ENCODE measurements at places on chromosomes 2 and 18.

DNA sequence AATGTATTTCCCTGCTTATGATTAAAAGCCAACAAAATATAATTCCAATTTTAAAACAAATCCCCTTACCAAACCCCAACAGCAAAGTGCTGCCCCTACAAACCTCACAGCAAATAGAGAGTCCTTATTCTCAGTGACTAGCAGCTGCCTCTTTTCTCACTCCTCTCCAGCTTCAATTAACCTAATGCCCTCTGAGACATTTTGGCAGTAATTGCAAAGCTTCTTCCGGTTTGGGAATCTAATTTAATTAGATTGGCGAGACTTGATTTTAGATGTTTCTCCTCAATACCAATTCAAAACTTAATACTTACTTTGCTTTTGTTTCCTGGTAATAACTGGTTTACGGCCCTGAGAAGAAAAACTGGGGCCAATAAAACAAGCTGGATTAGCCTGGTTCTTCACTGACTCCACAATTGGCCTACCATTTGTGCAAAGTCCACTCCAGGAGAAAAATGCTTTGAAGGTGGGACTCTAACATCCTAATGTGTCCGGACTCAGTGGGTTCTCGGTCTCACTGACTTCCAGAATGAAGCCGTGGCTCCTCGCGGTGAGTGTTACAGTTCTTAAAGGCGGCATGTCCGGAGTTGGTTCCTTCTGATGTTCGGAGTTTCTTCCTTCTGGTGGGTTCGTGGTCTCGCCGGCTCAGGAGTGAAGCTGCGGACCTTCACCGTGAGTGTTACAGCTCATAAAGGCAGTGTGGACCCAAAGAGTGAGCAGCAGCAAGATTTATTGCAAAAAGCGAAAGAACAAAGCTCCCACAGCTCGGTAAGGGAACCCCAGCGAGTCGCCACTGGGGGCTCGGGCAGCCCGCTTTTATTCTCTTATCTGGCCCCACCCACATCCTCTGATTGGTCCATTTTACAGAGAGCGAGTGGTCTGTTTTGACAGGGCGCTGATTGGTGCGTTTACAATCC is 52.8 kb downstream of the SLC35F5 start:
- no peak for DNase-seq

- no peak for DNase-seq
Measured at GRCh38 chr2:24054366-24055010, 4.9 kb downstream of the FKBP1B start.

GRCh38 chr2:11764920-11765319 is 18.5 kb downstream of the LPIN1 start:
- DNase-seq = no peak

DNA sequence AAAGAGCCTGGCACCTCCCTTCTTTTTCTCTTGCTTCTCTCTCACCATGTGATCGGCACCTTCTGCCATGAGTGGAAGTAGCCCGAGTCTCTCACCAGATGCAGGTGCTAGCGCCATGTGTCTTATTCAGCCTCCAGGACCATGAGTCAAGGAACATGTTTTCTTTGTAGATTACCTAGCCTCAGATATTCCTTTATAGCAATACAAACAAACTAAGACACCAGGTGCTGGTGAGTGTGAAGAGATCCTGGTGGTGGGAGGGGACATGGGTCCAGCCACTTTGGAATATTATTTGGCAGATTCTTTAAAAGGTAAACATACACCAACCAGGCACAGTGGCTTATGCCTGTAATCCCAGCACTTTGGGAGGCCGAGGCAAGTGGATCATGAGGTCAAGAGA is 5.9 kb upstream of the USP40 start:
- no peak for DNase-seq

- no peak for DNase-seq
Measured at GRCh38 chr2:203361495-203361894, 33.3 kb downstream of the ABI2 start.

DNA sequence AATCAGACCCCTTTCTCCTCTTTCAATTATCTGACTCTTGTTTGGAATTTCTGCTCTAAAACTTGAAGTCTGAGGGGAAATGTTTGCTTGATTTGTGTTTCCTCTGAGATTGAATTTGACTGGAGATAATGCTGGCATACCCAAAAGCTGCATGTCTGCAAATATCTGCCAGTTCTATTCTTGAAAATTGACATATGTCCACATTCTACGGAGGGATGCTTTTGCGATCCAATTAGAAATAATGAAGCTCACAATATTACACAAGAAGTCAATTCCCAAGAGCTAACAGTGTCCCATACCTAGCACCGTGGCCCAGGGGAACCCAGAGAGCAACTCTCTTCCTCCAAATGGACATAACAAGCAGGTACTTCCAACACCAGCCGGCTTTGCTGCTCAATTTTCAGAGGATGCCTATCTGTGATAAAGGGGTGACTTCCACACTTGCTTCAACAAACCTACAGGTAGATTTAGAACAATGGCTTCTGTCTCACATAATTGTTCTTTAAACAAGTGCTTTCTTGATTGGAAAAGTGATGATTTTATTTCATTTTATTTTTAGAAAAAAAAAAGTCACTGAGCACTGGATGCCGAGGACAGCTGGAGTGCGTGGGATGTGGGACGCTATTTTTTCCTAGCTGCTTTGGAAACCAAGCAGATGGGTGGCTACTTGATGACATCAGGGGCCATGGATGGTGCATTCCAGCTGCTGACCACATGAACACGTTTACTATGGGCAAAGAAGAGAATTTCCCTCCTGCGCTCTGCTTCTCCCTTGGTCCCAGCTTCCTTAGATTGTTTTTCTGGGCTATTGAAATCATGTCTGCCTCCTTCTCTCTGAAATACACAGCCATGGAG is 488.9 kb downstream of the RNF144A start:
- no peak for DNase-seq

DNA sequence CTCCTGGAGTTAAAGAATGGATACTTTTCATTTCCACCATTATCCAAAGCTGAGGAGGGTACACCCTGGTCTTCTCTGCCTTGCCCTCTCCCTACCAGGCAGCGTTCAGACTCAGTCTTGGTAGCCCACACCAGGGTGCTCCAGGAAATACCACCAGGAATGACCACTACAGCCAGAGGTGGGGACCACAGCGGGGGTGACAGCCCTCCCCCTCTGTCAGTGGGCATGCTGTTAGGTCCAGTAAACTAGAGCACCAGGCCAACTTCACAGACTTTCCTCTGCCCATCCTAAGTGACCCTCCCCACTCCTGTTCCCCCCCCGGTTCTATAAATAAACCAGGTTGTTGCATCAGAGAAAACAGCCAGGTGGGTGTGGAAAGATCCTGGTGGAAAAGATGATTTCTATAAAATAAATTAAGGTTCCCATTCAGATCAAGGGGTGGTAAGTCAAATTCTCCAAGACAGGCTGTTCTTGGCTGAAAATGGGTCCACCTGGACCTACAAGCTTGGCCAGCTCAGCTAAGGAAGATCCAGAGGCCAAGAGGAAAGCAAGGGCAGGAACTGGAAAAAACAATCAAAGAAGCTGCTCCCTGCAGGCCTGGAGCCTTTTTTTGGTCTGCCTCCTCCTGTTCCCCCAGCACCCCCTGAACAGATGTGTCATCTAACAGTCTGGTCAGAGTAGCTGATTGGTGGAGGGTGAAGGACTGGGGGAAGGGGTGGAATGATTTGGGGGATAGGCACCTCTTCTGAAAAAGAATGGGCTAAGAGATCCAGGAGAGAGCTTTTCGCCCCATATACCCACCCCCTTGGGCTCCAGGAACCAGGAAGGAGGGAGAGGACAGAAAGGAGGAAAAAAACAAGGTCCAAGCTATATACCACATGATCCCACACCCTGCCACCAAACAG is 2.3 kb downstream of the RAB11FIP5 start:
- DNase-seq = no peak

DNA sequence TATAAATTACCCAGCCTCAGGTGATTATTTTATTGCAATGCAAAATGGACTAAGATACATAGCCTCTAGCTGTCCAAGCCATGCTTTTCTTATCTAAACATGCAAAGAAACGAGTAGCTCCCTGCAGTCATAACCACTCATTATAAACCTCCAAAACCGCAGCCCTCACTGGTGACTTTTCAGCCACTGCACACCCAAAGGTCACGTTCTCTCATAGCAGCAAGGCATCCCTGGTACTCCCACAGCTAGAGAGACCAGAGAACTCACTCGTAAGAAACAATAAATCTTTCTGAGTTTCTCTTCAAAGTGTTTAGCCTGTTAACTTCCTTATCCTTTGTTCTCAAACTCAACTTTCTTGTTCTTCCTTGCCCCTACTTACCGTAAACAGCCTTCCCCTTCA is 28.5 kb upstream of the RALBP1 start:
- no peak for DNase-seq

DNA sequence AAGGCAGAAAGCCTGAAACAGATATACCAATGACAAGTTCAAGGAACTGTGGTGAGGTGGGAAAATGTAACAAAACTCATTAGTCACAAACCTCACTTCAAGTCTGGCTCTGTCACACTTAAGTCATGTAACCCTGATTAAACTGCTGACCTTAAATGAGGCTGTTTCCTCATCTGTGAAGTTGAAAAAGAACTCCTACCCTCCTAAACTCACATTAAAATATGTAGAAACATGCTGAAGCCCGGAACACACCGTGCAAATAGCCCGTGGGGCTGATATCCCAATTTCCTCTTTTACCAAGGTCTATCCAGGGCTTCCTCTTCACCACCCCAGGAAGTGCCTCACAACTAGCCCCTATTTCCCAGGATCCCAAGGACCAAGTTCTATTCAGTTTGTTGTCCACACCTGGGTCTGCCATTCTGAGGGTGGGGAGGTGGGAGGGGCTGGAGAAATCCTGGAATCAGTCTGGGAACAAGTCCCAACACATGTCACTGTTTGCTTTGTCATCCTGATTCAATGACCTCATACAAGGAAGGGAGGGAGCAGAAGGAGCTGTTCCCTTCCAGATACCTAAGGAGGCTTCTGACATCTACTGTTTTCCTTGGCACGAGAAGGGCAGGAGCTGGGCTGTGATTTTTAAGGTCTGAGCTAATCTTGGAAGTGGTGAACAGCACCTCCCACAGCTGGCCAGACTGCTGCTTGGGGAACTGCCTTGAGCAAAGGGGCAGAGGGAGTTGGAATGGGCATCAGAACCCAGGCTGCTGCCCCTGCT is 42.3 kb downstream of the SLC4A1AP start:
- no peak for DNase-seq

- no peak for DNase-seq
Measured at GRCh38 chr2:172211512-172211911, 108.8 kb upstream of the DLX2 start.

- no peak for DNase-seq
Measured at GRCh38 chr2:195706161-195706900, 49.3 kb downstream of the SLC39A10 start.

DNA sequence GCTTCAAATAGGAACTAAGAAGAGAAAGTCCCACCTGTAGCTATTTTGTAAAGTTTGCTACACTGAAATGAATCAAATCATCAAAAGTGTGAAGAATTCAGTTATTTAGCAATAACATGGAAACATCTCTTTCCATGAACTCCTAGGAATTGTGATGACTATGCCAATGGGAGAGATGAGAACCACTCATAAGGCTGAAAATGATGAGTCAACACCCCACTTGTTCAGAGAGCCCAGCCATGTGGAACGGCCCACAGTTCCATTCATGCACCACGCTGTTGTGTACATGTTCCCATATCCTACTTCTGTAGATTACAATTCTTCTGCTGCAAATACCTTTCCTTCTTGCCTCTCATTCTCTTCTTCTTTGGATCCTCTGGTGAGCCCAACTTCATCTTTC is 645.5 kb upstream of the ID2 start:
- no peak for DNase-seq

GRCh38 chr2:138930571-138930970 is 150.4 kb upstream of the NXPH2 start:
- no peak for DNase-seq

GRCh38 chr2:203913947-203914346 is 22.6 kb upstream of the ICOS start:
- no peak for DNase-seq

- DNase-seq = no peak
Measured at GRCh38 chr2:215791481-215791937, 221.8 kb downstream of the MREG start.

- DNase-seq = no peak
Measured at GRCh38 chr2:218962859-218963492, 3.5 kb downstream of the CDK5R2 start.

DNA sequence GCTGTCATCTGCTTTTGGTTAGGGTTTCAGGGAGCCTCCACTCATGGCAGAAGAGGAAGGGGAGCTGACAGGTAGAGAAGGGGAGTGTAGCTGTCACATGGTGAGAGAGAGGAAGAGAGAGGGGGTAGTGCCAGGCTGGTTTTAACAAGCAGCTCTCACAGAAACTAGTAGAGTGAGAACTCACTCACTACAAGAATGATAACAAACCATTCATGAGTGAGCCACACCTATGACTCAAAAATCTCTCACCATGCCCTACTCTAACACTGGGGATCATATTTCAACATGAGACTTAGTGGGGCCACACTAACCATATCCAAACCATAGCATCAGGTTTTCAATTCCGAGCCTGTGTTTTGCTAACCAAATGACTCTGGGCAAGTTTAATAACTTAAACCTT is 274.9 kb upstream of the VWC2L start:
- no peak for DNase-seq

DNA sequence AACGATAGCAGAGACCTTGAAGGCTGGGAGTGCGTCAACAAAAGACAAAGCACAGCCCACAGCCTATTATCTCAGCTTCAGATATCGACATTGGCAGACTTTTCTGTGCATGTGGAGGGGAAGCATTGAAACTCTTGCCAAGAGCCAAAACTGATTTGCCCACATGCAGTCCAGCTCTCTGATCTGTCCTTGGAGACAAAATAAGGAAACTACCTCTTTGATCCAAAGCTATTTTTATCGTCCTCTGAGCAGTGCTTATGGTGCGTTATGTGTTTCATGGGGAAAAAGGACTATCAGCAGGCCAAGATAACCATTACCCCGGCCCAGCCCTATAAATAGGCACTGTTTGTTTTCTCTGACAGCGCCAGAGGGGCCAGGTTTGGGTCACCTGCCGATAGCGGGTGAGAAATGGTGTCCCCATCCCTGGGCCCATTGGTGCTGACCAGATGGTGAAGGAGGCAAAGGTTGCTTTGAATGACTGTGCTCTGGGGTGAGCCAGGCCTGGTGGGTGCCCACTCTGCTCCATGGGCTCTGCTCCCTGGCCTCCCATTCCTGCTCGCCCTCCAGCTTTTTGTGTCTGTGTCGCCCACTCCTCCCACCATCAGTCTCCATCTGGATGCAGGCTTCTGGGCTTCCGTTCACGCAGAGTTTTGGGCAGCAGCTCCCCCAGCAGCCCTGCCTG is 176.1 kb upstream of the HS6ST1 start:
- DNase-seq = no peak

DNA sequence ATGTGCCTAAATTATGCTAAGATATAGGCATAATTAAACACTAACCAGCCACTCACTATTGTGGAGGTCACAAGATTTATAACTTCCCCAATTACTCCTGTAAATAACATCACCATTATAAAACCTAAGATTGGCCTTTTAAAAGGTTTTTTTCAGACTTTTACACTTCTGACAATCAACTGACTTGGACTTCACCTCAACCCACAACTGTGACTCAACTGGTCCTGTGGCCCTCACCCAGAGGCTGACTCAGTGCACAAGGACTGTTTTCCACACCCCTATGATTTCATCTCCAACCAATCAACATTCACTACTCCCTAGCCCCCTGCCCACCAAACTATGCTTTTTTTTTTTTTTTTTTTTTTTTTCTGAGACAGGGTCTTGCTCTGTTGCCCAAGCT is 11.6 kb downstream of the TTR start:
- DNase-seq = no peak

All from stimulated activated naive B cell treated with anti-CD40 and anti-IgM and Interleukin-4, amounts not matched to agents 10 μg/mL and 1 μg/mL and 100 μg/mL, for 72 hours (primary cell).